ENCODE measurements at places on chromosomes 6 and 20. TPM values are rescaled to one million over a fixed set of nuclear protein-coding genes. Genes with fewer than 3 reads are reported as not detected.
A peak's percentile ranks its signal among the peaks of the same experiment; 100 is the strongest.

DNA sequence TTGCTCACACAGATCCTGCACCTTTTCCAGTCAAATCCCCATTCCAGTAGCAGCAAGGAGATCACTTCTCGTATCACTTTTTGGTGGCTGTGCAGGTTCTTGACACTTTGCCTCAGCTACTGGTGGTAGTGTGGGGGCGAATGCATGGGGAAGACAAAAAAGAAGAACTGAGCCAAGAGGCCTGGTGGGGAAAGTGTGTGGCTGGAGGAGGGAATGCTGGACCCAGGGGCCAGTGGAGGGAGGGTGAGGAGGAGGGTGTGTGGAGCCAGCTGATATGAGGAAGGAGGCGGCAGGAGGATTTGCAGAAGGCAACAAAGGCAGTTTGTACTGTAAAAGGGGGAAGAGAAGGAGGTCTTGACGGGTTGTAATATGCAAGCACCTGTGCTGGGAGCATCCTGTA is 15.7 kb upstream of the HLA-C start:
- DNase-seq, result no peak

- no peak for DNase-seq
These were observed 160.9 kb upstream of the PMEPA1 start for GRCh38 chr20:57870597-57871236.

DNA sequence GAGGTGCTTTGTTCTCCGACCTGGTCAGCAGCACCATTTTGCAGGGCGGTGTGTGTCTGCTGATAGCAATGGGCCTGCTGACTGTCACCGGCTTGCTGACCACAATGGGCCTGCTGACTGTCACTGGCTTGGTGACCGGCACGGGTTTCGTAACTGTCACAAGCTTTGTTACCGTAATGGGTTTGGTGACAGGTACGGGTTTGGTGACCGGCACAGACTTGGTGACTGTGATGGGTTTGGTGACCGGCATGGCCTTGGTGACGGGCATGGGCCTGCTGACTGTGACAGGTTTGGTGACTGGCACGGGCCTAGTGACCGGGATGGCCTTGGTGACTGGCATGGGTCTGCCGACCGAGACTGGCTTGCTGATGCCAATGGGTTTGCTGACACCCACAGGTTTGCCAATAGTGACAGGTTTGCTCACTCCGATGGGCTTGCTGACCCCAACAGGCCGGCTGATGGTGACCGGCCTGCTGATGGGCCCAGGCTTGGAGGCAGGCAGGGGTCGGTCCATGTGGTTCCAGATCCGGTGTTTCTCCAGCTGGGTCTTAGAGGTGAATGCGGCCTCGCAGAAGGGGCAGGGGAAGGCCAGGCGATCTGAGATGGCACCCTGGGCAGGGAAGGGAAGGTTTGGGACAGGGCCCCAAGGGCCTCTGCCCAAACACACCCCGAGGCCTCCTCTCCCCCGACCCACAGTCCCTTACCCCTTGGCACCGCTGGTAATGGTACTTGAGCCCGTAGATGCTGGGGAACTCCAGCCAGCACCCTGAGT is 3.4 kb downstream of the ZNF512B start:
- no peak for DNase-seq

DNA sequence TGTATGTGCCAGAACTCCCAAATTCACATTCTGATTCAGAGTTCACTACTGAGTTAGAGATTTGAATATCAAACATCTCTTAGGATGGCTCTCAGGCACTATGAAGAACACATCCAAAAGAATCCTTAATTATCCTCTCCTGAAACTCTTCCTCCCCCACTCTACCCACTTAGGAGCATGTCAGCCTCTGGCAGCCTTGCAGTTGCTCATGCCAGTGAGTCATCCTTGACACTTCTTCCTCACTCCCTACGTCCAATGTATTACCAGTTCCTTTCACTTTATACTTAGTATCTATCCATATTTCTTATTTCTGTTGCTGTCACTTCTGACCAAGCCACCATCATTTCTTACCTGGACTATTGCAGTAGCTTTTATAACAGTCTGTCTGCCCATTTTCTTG is 192.0 kb upstream of the IMPG1 start:
- DNase-seq, result no peak

DNA sequence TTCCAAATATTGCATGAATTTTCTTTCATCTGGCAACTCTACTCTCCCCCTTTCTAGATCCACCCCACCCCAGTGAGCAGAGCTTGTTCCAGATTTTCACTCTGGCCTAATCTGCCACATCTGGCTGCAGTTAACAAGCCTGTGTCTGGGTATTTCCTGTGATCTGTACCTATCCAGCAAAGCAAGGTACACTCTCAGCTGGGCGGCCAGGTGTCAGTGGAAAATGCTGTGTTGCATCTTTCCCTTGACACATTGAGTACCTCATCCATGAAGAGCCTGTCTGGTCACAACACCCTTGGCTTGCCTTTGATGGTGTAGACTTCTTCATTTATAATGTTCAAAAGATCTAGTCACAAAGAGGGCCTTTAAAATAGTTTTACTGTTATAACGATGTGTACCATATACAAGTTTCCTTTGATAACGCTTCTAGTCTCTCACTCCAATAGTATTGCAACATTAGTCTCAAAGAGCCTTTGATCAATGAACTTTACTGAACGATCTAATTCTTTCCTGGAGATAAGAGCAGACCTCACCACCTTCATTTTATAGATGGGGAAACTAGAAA is 6.0 kb upstream of the RNF182 start:
- no peak for DNase-seq

- DNase-seq, result no peak
These were observed 631.1 kb downstream of the KIF16B start for GRCh38 chr20:15942130-15942529.

DNA sequence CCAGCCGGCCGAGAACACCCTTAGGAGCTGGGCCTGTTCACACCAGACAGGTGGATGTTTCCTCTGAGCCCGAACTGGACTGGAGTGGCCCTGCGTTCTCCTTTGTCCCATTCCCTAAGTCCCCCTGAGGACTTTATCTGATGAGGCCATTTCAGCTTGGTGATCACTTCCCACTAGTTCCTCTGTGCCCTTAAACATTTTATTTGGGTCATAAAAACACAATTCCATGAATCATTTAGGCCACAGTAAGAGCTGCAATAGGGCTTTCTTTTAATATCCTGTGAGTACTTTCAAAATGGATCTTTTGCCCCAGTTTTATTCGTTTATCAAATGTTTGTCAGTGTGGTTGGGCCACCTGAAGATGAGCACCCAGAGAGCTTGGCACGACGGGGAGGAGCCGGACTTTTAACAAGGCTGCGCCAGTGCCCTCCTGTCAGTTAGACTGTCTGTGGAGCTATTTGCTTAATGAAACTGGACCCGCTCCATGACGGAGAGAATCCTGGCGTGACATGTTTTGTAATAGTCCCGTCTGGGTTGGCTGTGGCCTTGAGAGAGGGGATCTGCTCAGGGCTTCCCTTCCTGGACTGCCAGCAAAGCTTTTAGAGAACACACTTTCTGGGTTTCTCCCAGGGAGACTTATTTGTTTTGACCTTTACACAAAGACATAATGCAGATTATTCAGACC is 53.5 kb downstream of the ZDHHC14 start:
- DNase-seq, result peak; percentile 25

GRCh38 chr6:131844243-131844841 is 36.5 kb downstream of the ENPP1 start:
- no peak for DNase-seq

DNA sequence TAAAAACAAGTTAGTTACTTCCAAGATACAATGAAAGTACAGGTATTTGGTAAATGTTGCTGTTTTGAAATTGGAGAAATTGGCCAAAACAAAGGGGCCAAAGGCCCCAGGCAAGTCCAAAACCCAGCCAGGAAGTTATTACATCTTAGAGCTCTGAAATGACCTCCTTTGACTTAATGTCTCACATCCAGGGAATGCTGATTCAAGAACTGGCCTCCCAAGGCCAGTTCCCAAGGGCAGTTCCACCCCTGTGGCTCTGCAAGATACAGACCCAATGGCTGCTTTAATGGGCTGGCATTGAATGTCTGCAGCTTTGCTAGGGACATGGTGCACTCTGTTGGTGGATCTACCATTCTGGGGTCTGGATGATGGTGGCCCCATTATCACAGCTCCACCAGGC is 217.3 kb upstream of the FKBP1C start:
- DNase-seq, result no peak

DNA sequence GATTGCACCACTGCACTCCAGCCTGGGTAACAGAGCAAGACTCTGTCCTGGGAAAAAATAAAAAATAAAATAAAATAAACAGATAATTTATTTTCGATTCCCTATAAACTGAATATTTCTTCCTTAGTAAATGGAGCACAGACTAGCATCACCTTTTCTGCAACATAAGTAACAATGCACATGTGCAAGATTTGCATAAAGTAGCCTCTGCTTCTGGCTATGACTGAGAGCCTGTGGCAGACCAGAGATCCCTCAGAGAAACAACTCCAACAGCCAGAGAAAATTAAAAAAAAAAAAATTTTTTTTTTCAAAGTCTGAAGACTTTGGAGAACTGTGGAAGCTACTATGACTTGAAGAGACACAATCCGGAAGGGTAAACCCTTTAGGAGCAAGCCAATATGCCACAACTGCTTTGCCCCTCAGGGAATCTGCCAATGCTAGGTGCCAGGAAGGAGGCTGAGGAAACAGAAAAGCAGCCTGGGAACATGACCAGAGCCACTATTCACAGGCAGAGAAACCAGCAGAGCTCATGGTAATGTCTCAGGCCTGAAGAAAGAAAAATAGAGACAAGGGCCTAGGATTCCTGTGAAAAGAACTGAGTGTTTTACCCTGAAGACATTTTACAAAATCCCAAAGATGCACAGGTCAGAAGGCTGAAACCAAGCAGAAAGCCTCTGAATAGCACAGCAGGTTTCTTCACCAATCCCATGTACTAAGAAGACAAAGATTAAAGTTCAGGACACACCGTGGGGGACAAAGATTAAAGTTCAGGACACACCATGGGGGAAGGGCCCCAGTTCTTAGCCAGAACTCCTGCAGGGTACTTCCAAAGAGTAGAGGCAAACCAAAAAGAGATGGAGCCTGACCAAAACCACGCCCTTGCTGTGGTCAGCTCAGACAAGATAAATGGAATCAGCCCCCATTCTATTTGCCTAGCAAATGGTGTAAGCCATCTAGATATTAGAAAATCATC is 25.8 kb downstream of the B4GALT5 start:
- DNase-seq, result no peak

DNA sequence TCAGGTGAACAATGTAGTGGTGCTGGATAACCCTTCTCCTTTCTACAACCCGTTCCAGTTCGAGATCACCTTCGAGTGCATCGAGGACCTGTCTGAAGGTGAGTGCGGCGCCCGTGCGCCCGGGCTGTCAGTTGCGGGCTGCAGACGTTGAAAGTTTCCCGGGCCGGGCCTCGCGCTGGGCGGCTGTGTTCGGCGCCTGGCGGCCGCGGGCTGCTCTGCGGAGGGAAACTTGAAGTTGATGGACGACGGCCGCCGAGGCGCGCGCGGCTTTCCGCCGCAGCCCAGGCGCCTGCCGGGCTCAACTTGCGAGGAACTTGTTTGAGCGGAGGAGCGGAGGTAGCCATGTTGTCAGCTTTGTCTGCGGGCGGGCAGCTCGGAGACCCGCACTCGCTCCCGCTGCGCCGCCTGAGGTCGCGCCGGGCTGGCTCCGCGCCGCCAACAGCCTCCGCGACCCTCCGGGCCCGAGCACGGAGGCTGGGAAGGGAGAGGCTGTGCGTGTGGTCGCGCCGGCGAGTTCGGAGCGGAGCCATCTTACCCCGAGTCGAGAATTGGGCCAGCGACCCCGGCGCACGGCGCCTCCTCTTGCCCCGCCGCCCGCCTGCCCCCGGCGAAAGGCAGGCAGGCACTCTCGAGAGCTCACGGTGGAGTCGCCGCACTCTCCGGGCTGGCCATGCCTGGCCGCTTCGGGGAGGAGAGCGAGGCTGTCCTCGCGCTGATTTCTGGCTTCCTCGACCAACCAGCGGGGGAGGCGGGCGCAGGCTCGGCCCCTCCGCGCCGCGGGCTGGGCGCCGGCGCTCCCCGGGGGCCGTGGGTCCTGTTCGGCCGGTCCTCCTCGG is 691 bp downstream of the ASF1A start:
- peak; percentile 62 for DNase-seq

- no peak for DNase-seq
These were observed 139.8 kb downstream of the SOX4 start for GRCh38 chr6:21733311-21733710.

- no peak for DNase-seq
These were observed 79.4 kb downstream of the IRF4 start for GRCh38 chr6:470901-471448.

GRCh38 chr6:56032715-56033260 is 157.4 kb upstream of the BMP5 start:
- no peak for DNase-seq

The GRIK2 gene
- total RNA-seq, result 1.2 TPM

The TSPO2 gene
- total RNA-seq, result 1.0 TPM

The MCHR2 gene
- not detected for total RNA-seq

The HLA-DOA gene
- total RNA-seq, result 8.4 TPM

The JPH2 gene
- total RNA-seq, result 48.9 TPM

The BPIFB4 gene
- not detected for total RNA-seq

The NR2E1 gene
- not detected for total RNA-seq

The HSD17B8 gene
- 13.6 TPM for total RNA-seq

Measured in mucosa of gallbladder (tissue), 1 donor.